ENCODE measurements at places on chromosomes 1 and 21.

DNA sequence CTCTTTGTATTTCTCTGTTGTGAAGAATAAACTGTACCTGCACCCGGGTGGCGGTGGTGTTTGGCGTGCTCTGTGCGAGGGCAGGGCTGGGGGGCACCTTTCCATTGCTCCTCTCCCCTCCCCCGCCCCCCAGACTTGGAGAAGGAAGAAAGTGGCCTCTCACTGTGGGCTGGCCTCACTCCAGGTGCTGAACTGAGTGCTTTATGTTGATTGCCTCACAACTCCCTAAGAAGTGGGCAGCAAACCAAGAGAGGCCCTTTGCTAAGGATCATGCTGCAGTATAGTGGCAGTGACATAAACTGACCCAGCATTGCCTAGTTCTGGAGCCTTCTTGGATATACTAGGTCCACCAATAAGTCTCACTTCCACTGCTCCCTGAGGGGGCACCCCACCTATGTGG is 20.2 kb downstream of the A3GALT2 start:
- H3K4me3 ChIP-seq, result no peak overlapping the region
- H3K36me3 ChIP-seq, result no peaks in the 10 kb centered on the region
- H3K4me1 ChIP-seq, result no peaks in the 10 kb centered on the region
- DNase-seq, result no peak

- no peaks in the 10 kb centered on the region for H3K36me3 ChIP-seq
- H3K27ac ChIP-seq, result no peak overlapping the region
- H3K27me3 ChIP-seq, result no peaks in the 10 kb centered on the region
- H3K4me1 ChIP-seq, result no peaks in the 10 kb centered on the region
Measured at GRCh38 chr1:185520188-185520920, 203.3 kb upstream of the IVNS1ABP start.

DNA sequence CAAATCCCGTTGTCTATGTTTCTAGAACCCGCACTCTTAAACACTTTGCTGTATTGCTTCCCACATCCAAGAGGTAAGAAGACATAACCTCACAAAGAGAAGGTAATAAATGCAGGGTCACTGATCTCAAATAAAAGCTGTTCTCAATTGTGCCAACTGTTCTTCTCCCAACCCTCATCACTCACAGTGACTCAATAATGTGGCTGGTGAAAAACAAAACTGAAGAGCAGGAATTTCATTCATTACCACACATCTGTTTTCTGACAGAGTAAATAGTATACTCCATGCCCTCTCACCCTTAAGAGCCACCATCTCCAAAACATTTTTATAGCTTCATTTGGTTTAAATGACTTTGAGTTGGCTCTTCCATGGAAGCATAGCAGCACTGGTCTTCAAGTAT is 6.2 kb upstream of the ERICH3 start:
- H3K36me3 ChIP-seq, result no peaks in the 10 kb centered on the region
- DNase-seq, result no peak
- H3K4me3 ChIP-seq, result no peak overlapping the region
- H3K27ac ChIP-seq, result no peak overlapping the region

GRCh38 chr1:6414443-6414844 is 5.3 kb downstream of the HES2 start:
- H3K4me1 ChIP-seq, result peaks cover 12% of the 10 kb centered on the region
- no peak for DNase-seq
- no peak overlapping the region for H3K27ac ChIP-seq
- H3K27me3 ChIP-seq, result peaks cover 17% of the 10 kb centered on the region
- no peaks in the 10 kb centered on the region for H3K36me3 ChIP-seq

GRCh38 chr1:162292422-162292849 is 84.2 kb downstream of the SPATA46 start:
- H3K27ac ChIP-seq, result no peak overlapping the region
- H3K36me3 ChIP-seq, result no peaks in the 10 kb centered on the region
- no peaks in the 10 kb centered on the region for H3K27me3 ChIP-seq
- H3K4me3 ChIP-seq, result no peak overlapping the region

DNA sequence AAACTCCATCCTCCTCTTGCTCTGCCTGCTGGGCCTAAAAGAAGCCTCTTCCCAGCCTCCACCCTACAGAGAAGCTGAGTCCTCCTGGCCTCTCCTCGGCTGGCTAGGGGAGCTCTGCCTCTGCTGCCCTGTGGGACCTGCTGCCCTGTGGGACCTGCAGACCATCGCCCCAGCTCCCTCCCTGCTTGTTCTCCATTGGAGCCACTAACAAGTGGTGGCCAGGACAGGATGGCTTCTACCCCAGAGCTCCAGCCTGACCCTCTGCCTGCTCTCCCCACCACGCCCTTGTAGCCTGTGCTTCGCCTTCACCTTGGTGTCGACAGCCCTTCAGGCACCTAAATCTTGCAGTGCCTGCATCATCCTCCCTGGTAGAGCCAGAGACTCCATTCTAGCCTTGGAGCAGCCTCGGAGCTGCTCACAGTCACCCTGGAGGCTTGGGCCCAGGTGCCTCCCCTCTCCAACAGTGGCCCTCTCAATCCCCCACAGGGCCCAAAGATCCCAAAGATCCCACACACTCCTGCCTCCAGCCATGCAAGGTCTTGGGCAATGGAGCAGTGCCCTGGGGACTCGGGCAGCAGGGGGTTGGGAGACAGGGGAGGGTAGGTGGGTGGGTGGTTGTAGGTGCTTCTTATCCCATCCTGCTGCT is 3.0 kb downstream of the EPS8L3 start:
- H3K36me3 ChIP-seq, result no peaks in the 10 kb centered on the region
- H3K4me3 ChIP-seq, result no peak overlapping the region
- H3K4me1 ChIP-seq, result no peaks in the 10 kb centered on the region
- H3K27me3 ChIP-seq, result no peaks in the 10 kb centered on the region
- no peak for DNase-seq

GRCh38 chr1:247296599-247297180 is 35.0 kb downstream of the ZNF496 start:
- no peak overlapping the region for H3K27ac ChIP-seq
- no peak overlapping the region for H3K4me3 ChIP-seq
- H3K36me3 ChIP-seq, result no peaks in the 10 kb centered on the region
- no peaks in the 10 kb centered on the region for H3K4me1 ChIP-seq

- no peaks in the 10 kb centered on the region for H3K36me3 ChIP-seq
- H3K4me3 ChIP-seq, result no peak overlapping the region
- no peaks in the 10 kb centered on the region for H3K4me1 ChIP-seq
- no peak for DNase-seq
Measured at GRCh38 chr1:205330150-205330549, 8.6 kb upstream of the NUAK2 start.

- peaks cover 5% of the 10 kb centered on the region for H3K36me3 ChIP-seq
- no peak overlapping the region for H3K4me3 ChIP-seq
- H3K27ac ChIP-seq, result no peak overlapping the region
- DNase-seq, result no peak
- peaks cover 22% of the 10 kb centered on the region for H3K4me1 ChIP-seq
- H3K27me3 ChIP-seq, result no peaks in the 10 kb centered on the region
Measured at GRCh38 chr1:208177656-208178055, 66.5 kb downstream of the PLXNA2 start.

- H3K27ac ChIP-seq, result no peak overlapping the region
- no peak for DNase-seq
- H3K4me3 ChIP-seq, result no peak overlapping the region
- H3K36me3 ChIP-seq, result no peaks in the 10 kb centered on the region
- H3K27me3 ChIP-seq, result no peaks in the 10 kb centered on the region
- H3K4me1 ChIP-seq, result no peaks in the 10 kb centered on the region
Measured at GRCh38 chr1:54972436-54972835, 8.0 kb upstream of the TMEM61 start.

- H3K4me1 ChIP-seq, result no peaks in the 10 kb centered on the region
- no peak overlapping the region for H3K27ac ChIP-seq
- no peak for DNase-seq
- no peaks in the 10 kb centered on the region for H3K27me3 ChIP-seq
- H3K36me3 ChIP-seq, result no peaks in the 10 kb centered on the region
Measured at GRCh38 chr1:194624833-194625232, 1438.4 kb upstream of the B3GALT2 start.

- no peaks in the 10 kb centered on the region for H3K4me1 ChIP-seq
- no peak for DNase-seq
- H3K4me3 ChIP-seq, result no peak overlapping the region
- H3K27me3 ChIP-seq, result no peaks in the 10 kb centered on the region
Measured at GRCh38 chr1:59179673-59180072, 117.2 kb upstream of the FGGY start.

GRCh38 chr1:187527346-187527745 is 698.6 kb downstream of the PLA2G4A start:
- H3K4me1 ChIP-seq, result no peaks in the 10 kb centered on the region
- no peaks in the 10 kb centered on the region for H3K36me3 ChIP-seq

DNA sequence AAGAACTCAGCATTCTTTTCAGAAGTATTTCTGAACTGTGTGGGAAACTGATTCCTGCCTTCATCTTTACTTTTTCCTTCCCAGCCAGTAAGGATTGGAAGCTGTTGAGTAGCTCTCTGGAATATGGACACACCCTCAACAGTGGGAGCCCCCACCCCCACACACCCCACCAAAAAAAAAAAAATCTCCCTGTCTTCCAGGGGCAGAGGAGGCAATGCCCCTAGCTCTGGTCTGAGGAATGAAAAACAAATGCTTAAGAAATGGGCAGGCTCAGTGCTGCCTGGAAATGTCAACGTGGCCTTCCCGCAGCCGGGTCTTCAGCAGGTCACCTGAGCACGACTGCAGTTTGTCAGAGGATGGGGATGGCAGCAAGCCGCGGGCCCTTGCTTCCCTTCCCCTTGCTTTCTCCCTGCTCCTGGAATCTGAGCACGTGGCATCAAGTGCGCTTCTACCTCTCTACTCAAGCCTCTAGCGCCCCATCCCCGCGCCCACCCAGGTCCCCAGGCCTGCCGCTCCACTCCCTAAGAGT is 479 bp downstream of the RGS16 start:
- H3K4me1 ChIP-seq, result no peaks in the 10 kb centered on the region
- no peak for DNase-seq
- H3K4me3 ChIP-seq, result peak overlapping the region; percentile 54
- H3K27ac ChIP-seq, result no peak overlapping the region
- H3K27me3 ChIP-seq, result no peaks in the 10 kb centered on the region

GRCh38 chr1:43068911-43069310 is 103.2 kb downstream of the EBNA1BP2 start:
- H3K27ac ChIP-seq, result no peak overlapping the region
- H3K36me3 ChIP-seq, result no peaks in the 10 kb centered on the region
- no peaks in the 10 kb centered on the region for H3K4me1 ChIP-seq
- H3K4me3 ChIP-seq, result no peak overlapping the region
- H3K27me3 ChIP-seq, result no peaks in the 10 kb centered on the region

GRCh38 chr21:14099570-14099969 is 111.2 kb downstream of the LIPI start:
- no peaks in the 10 kb centered on the region for H3K36me3 ChIP-seq
- H3K27ac ChIP-seq, result no peak overlapping the region
- no peaks in the 10 kb centered on the region for H3K4me1 ChIP-seq
- H3K27me3 ChIP-seq, result no peaks in the 10 kb centered on the region
- no peak for DNase-seq
- H3K4me3 ChIP-seq, result no peak overlapping the region

GRCh38 chr1:58874757-58875755 is 91.2 kb upstream of the JUN start:
- peaks cover 37% of the 10 kb centered on the region for H3K4me1 ChIP-seq
- no peak overlapping the region for H3K4me3 ChIP-seq
- H3K27me3 ChIP-seq, result no peaks in the 10 kb centered on the region
- H3K27ac ChIP-seq, result peak overlapping the region; percentile 47
- peak; percentile 67 for DNase-seq
- no peaks in the 10 kb centered on the region for H3K36me3 ChIP-seq

GRCh38 chr1:59705466-59706302 is 109.1 kb upstream of the HOOK1 start:
- H3K27ac ChIP-seq, result no peak overlapping the region
- DNase-seq, result no peak
- no peaks in the 10 kb centered on the region for H3K4me1 ChIP-seq
- H3K4me3 ChIP-seq, result no peak overlapping the region
- H3K27me3 ChIP-seq, result no peaks in the 10 kb centered on the region
- no peaks in the 10 kb centered on the region for H3K36me3 ChIP-seq

DNA sequence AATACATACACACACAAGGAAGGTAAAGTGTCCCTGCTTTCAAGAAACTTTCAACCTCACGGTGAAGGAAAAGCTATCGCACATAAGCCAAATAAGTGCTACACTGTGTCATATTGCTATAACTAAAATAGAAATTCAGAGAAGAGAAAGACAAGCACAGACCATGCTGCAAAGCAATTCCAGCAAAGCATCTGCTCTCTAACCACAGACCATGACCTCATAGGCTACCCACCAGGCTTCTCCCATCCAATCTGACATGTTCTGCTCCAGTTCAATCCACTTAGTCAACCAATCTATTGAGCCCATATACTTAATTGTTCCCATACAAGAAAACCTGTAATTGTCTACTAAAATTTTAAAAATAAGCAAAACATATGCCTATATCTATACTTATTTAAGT is 211.3 kb downstream of the BARHL2 start:
- no peaks in the 10 kb centered on the region for H3K27me3 ChIP-seq
- no peak overlapping the region for H3K27ac ChIP-seq
- DNase-seq, result no peak
- H3K36me3 ChIP-seq, result no peaks in the 10 kb centered on the region

DNA sequence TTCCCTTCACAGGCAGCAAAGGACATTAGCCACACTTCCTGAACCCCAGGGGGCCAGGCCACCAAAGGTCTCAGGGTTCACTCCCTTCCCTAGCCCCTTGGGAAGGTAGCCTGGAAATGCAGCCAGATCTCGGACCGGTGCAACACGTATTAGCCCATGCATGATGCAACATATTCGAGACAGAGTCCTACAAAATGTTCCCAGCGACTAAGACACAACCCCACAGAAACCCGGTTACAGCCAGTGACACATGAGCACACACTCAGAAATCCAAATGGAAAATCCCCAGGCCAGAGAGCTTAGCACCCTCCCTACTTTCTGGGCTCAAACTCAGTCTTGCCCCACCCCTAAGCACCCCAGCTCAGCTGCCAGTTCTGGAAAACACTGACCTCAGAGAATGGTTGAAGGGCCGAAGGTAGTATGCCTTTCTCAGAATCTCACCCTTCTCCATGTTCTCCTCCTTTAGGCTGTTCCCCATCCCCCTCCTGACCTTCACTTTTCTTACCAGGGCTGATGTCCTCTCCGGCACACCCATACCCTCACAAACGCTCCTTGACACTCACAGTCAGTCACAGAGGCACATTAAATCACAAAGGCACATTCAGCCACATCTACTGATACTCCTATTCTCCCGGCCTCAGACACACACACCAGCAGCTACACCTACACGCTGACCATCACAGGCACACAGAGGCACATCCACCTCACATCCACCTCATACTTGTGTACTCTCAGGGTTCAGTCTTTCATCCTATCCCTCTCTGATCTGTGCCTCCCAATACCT is at the start of gene TSPAN1:
TSPAN1 (plus strand) TSS at position 640 of the 784 bp plus-strand sequence. CDS start 6,021 bp downstream, outside the sequence.
- H3K36me3 ChIP-seq, result no peaks in the 10 kb centered on the region
- no peak for DNase-seq
